Activated CD4-positive, alpha-beta T cell treated with anti-CD3 and anti-CD28 coated beads, Interleukin-2, amount 10 ng/mL, durations not matched to agents 7 days and 5 days (primary cell): ENCODE measurements at places on chromosomes 2 and 18. TPM values are rescaled to one million over a fixed set of nuclear protein-coding genes. Genes with fewer than 3 reads are reported as not detected.

- H3K36me3 ChIP-seq, result no peaks in the 10 kb centered on the region
- no peak overlapping the region for H3K4me3 ChIP-seq
- no peaks in the 10 kb centered on the region for H3K4me1 ChIP-seq
- no peaks in the 10 kb centered on the region for H3K27me3 ChIP-seq
Measured at GRCh38 chr18:14086458-14087231, 45.6 kb downstream of the ZNF519 start.

DNA sequence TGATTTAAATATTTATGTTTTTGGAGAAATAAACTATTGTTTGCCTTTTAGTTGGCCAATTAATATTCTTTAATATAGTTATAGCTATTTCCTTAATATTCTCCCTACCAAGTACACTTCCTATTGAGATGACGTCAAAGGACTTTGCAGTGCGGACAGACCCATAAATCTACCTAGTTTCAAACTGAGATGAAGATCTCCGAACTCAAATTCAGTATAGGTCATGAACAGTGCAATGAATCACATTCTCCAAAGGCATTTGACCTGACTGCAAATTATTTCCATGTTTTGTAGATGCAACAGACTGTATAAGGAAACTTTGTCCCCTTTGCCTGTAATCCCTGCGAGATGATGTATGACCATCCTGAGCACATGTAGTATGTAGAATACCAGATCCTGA lies 342.6 kb upstream of the FIGN start:
- H3K4me1 ChIP-seq, result no peaks in the 10 kb centered on the region
- H3K4me3 ChIP-seq, result no peak overlapping the region
- DNase-seq, result no peak
- no peaks in the 10 kb centered on the region for H3K27me3 ChIP-seq
- no peaks in the 10 kb centered on the region for H3K36me3 ChIP-seq
- no peak overlapping the region for H3K27ac ChIP-seq

Gene ABCB11
- total RNA-seq, result 0.20 TPM

Gene DUSP19
- 0.92 TPM for total RNA-seq

GRCh38 chr18:34909637-34910364 lies 131.4 kb upstream of the MAPRE2 start:
- no peak for DNase-seq
- no peaks in the 10 kb centered on the region for H3K27me3 ChIP-seq
- no peak overlapping the region for H3K4me3 ChIP-seq
- H3K36me3 ChIP-seq, result peaks cover 2% of the 10 kb centered on the region

DNA sequence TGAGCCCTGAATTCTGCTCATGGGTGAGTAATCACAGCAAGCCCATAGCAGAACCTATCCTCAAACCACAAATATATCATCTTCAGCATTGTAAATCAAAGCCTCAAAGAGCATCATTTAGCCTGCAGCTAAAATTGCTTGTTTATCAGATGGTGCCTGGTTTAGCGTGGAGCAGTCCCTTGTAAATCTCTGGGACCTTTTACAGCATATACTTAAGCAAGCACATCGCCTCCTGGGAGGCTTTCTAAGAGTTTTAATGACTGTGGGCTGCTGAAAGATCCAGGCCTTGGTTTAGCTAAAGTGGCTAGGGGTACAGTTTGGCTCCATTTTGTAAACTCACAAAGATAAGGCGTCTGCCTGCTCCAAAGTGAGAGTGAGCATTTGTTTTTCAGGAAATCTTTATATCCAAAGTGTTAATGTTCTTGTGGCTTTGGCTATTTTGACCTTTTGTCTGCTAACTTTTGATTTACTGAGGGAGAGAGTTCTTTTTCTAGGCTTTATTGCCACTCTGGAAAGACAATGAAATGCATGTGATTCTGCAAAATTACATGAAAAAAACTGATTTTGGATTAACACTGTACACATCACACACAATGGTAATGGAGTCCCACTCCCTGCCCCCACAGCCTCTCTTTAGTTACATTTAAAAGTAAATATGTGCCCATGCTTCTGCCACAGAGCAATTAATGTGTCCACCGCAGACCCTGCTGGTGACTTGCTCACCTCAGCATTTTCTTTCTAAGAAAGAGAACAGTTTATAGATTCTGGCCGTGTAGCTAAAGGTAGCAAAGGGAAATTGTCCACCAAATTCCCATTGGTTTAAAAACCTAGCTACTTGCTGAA lies 194.8 kb downstream of the LNPK start:
- no peak overlapping the region for H3K27ac ChIP-seq
- no peaks in the 10 kb centered on the region for H3K36me3 ChIP-seq
- no peak for DNase-seq
- H3K4me1 ChIP-seq, result no peaks in the 10 kb centered on the region
- peaks cover 12% of the 10 kb centered on the region for H3K27me3 ChIP-seq

Gene CAPN14
- 0.12 TPM for total RNA-seq

Gene EGR4
- total RNA-seq, result not detected

Gene INHA
- total RNA-seq, result not detected

- no peaks in the 10 kb centered on the region for H3K27me3 ChIP-seq
- DNase-seq, result no peak
- no peaks in the 10 kb centered on the region for H3K36me3 ChIP-seq
- H3K4me1 ChIP-seq, result no peaks in the 10 kb centered on the region
- H3K27ac ChIP-seq, result no peak overlapping the region
Measured at GRCh38 chr2:71597756-71598155, 144.4 kb downstream of the DYSF start.

DNA sequence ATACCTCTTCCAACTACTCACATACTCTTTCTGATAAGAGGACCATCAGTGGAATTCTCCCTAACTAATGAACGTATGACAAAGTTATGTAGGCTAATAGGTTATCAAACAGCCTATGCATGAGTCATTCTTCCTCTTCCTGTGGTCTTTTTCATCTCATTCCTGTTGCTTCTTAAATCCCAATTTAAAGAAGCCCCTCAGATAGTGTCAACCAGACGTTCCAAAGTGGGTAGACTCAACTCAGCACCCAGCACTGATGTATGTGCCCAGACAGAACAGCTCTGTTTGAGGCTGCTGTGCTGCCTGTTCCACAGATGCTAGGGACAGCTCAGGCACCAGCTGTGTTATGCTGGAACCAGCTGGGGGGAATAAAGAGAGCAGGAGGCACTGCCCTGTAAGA lies 52.6 kb downstream of the CXCR4 start:
- H3K27ac ChIP-seq, result no peak overlapping the region
- no peak for DNase-seq
- no peaks in the 10 kb centered on the region for H3K27me3 ChIP-seq
- no peak overlapping the region for H3K4me3 ChIP-seq
- H3K4me1 ChIP-seq, result peaks cover 61% of the 10 kb centered on the region

- H3K36me3 ChIP-seq, result no peaks in the 10 kb centered on the region
- no peak overlapping the region for H3K27ac ChIP-seq
- DNase-seq, result no peak
- no peaks in the 10 kb centered on the region for H3K4me1 ChIP-seq
- no peak overlapping the region for H3K4me3 ChIP-seq
Measured at GRCh38 chr2:221077251-221077650, 494.9 kb downstream of the EPHA4 start.

GRCh38 chr2:109609352-109610024 lies 4.3 kb downstream of the SEPTIN10 start:
- no peak overlapping the region for H3K4me3 ChIP-seq
- H3K36me3 ChIP-seq, result no peaks in the 10 kb centered on the region
- peaks cover 16% of the 10 kb centered on the region for H3K4me1 ChIP-seq
- H3K27ac ChIP-seq, result no peak overlapping the region

Gene REG1B
- not detected for total RNA-seq

- H3K4me1 ChIP-seq, result peaks cover 75% of the 10 kb centered on the region
- H3K4me3 ChIP-seq, result peak overlapping the region; percentile 21
- peak; percentile 71 for DNase-seq
Measured at GRCh38 chr18:44725300-44726058, 44.8 kb downstream of the SETBP1 start.

GRCh38 chr2:70458661-70459060 lies 95.0 kb downstream of the TGFA start:
- H3K36me3 ChIP-seq, result no peaks in the 10 kb centered on the region
- no peak overlapping the region for H3K27ac ChIP-seq
- H3K4me3 ChIP-seq, result no peak overlapping the region

DNA sequence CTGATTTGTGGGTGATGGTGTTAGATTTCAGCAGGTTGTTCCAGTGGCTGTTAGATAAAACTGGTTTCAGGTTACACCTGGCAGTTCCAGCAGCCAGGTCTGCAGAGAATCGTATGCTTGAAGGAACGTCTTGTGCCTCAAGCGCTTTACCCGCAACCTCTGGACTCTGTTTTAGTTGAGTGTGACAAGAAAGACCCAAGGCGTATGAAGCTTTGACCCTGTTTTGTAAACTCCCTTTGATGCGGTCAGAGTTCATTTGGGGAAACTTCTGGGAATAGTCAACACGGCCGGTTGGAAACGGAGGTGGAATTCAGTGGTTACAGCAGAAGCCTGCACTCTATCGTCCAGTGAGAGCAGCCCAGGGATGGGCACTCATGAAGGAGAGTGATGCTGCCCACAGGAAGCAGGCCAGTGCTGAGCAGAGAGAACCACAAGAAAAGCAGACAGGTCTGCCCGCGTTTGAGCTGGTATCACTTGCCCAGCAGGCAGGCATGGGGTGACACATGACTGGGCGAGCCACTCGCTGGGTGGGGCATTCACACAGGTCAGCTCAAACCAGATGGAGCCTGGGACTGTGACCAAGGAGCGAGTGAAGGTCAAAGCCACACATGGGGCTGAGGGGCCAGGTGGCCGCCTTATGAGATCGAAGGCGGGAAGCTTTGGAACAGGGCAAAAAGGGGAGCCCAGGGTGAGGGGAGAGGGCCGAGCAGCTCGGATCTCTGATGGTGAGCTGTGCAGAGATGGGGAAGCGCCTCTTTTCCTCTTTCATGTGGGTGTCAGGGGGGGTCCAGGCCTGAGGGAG lies 99.6 kb upstream of the MBOAT2 start:
- H3K4me3 ChIP-seq, result no peak overlapping the region
- DNase-seq, result no peak
- H3K27me3 ChIP-seq, result peaks cover 4% of the 10 kb centered on the region
- peaks cover 9% of the 10 kb centered on the region for H3K4me1 ChIP-seq
- no peaks in the 10 kb centered on the region for H3K36me3 ChIP-seq

Gene PKDCC
- not detected for total RNA-seq

DNA sequence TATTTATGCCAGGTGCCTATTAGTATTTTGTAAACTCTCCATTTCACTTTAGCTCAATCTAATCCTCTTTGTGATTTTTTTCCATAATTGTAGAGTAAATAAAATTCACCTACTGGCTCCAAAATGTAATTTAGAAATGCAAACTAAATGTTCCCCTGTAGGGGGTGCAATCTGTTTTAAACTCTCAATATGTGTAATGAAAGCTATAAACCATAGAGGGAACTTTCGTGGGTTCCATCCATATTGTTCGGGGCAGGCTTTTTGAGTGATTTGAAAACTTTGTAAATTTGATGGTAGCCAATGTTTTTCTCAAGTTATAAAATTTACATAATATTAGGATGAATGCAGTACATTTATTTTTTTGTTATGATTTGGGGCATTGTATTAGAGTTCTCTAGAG lies 49.4 kb downstream of the TSPYL6 start:
- H3K36me3 ChIP-seq, result no peaks in the 10 kb centered on the region
- no peaks in the 10 kb centered on the region for H3K27me3 ChIP-seq
- no peak overlapping the region for H3K4me3 ChIP-seq
- no peak overlapping the region for H3K27ac ChIP-seq
- H3K4me1 ChIP-seq, result no peaks in the 10 kb centered on the region
- DNase-seq, result no peak

- no peak overlapping the region for H3K27ac ChIP-seq
- H3K27me3 ChIP-seq, result no peaks in the 10 kb centered on the region
- no peaks in the 10 kb centered on the region for H3K36me3 ChIP-seq
- DNase-seq, result no peak
- no peak overlapping the region for H3K4me3 ChIP-seq
Measured at GRCh38 chr2:115572746-115573145, 1130.3 kb downstream of the DPP10 start.

- peaks cover 32% of the 10 kb centered on the region for H3K27me3 ChIP-seq
- DNase-seq, result peak; percentile 13
- H3K36me3 ChIP-seq, result no peaks in the 10 kb centered on the region
Measured at GRCh38 chr2:175251425-175252041, 70.0 kb upstream of the ATP5MC3 start.

DNA sequence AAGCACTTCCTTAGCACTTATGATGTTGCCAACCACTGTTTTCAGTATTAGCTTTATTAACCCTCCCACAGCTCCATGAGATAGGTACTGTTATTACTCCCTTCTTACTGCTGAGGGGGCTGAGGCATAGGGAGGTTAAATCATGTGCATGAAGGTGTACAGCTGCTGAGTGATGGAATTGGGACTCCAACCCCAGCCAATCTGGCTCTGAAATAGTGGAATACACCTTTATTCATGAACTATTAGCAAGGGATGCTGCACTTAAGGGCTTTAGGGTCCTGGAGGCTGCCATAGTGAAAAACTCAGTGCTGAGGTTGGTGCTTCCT lies 19.2 kb downstream of the SMARCAL1 start:
- no peak overlapping the region for H3K4me3 ChIP-seq
- peak overlapping the region; percentile 42 for H3K27ac ChIP-seq
- no peaks in the 10 kb centered on the region for H3K4me1 ChIP-seq

GRCh38 chr2:200667413-200667812 lies 81.6 kb downstream of the AOX1 start:
- no peaks in the 10 kb centered on the region for H3K27me3 ChIP-seq
- DNase-seq, result no peak
- no peak overlapping the region for H3K4me3 ChIP-seq
- H3K36me3 ChIP-seq, result no peaks in the 10 kb centered on the region
- no peak overlapping the region for H3K27ac ChIP-seq

DNA sequence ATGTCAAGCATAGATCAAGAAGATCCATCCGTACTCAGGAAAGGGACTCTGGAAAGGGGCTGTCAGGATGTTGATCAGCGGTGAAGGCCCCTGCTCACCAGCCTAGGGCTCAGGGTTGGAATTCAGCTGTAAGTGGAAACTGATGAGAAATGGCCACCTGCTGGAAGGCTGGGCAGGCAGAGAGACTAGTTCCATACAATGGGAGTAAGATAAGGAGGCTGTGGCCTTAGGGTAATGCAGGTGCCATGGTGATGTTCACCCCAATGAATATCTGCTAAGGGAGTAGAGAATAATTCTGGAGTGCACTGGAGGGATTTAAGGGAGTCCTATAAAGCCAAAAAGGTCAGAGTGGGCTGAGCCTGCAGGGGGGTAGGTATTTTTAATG lies 256.6 kb downstream of the CYRIA start:
- no peaks in the 10 kb centered on the region for H3K36me3 ChIP-seq
- no peak overlapping the region for H3K27ac ChIP-seq
- no peak overlapping the region for H3K4me3 ChIP-seq
- no peak for DNase-seq
- no peaks in the 10 kb centered on the region for H3K27me3 ChIP-seq

DNA sequence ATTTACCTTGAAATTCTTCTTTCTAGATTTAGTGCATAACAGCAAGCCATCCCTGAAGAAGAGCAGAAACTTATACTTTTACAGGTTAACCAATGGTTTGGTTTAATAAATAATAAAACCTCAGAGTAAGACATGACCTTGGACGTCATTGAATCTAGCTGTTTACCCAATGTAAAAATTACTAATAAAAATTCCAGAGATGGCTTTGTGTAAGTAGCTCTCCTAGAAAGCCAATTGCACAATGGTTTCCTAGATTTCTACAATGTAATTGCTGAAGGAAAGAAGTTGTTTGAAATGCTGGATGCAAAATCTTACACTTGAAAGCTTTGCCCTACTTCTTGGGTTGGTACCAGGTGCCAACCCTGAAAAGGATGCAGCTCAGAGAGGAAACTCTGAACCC lies 1.5 kb downstream of the XDH start:
- H3K36me3 ChIP-seq, result no peaks in the 10 kb centered on the region
- peaks cover 20% of the 10 kb centered on the region for H3K27me3 ChIP-seq
- H3K4me3 ChIP-seq, result no peak overlapping the region

- H3K36me3 ChIP-seq, result no peaks in the 10 kb centered on the region
- no peak for DNase-seq
- H3K27ac ChIP-seq, result no peak overlapping the region
- peaks cover 26% of the 10 kb centered on the region for H3K27me3 ChIP-seq
- peaks cover 5% of the 10 kb centered on the region for H3K4me1 ChIP-seq
Measured at GRCh38 chr2:101157272-101157671, 6.1 kb upstream of the TBC1D8 start.

Gene SNORC
- total RNA-seq, result 1.1 TPM
